Effector memory CD4-positive, alpha-beta T cell (primary cell): ENCODE measurements at places on chromosomes 11 and 22.

DNA sequence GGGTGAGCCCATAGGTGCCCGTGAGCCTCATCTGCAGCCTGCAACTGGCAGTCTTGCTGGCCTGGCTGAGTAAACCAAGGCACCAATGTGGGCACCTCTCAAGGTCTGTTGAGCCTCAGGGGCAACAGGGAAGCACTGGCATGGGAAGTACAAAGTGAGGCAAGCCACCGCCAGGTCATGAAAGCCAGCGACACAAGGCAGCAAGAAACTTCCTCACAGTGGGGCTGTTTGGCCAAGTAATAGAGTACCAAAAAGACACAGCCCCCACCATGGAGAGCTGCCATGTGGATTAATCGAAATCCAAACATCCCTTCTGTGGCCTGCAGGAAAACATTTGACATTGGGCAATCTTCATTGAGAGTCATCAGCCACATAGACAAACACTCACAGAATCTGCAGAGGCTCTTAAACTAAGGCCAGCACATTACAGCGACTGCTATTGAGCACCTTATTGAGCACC is 43.6 kb upstream of the FIBIN start:
- no peak for DNase-seq

- DNase-seq: no peak
These were observed 15.5 kb downstream of the RBX1 start for GRCh38 chr22:40966726-40967085.

GRCh38 chr11:86955111-86955360 is 159 bp downstream of the FZD4 start:
- DNase-seq: no peak

DNA sequence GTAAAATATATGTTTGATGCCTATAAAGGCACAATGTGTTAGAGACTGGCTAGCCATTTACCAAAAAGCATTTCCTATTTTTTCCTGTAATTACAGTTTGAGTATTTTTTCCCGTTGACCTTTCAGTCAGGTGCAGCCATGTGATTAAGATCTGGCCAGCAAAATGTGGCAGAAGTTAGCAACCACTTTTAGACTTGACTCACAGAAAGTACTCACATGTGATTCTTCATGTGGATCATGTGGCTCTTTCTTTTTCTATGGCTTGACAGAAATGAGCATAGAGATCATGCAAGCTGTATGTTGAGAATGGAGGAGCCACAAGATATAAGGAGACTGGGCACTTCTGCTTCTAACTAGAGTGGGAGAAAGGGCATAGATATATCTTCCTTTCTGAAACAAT is 27.3 kb upstream of the RAB38 start:
- DNase-seq: no peak

GRCh38 chr11:70270104-70270876 is at the start of gene PPFIA1:
TSS of gene PPFIA1 (plus strand) at chr11:70270690. CDS start at chr11:70272173, 1,483 bp downstream.
- DNase-seq: peak; percentile 93

- DNase-seq: no peak
These were observed 157.9 kb upstream of the C11orf87 start for GRCh38 chr11:109264128-109264527.

DNA sequence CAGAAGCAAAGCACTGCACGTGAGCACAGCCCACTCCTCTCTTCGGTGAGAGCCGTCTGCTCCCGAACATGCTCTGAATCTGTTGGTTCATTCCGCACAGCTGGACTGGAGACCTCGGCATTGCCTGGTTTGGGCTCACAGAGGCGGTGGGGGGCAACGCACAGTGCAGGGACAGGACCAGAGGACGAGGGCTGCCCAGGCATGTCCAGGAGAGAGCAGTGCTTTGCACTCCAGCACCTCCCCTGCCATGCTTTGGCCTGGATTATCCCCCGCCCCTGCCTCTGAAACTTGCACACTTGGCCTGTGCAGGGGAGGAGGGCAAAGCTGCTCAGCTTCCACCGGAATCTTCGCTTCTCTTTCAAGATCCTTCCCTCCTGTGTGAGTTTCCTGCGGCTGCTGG is 536.5 kb downstream of the BRD1 start:
- no peak for DNase-seq

DNA sequence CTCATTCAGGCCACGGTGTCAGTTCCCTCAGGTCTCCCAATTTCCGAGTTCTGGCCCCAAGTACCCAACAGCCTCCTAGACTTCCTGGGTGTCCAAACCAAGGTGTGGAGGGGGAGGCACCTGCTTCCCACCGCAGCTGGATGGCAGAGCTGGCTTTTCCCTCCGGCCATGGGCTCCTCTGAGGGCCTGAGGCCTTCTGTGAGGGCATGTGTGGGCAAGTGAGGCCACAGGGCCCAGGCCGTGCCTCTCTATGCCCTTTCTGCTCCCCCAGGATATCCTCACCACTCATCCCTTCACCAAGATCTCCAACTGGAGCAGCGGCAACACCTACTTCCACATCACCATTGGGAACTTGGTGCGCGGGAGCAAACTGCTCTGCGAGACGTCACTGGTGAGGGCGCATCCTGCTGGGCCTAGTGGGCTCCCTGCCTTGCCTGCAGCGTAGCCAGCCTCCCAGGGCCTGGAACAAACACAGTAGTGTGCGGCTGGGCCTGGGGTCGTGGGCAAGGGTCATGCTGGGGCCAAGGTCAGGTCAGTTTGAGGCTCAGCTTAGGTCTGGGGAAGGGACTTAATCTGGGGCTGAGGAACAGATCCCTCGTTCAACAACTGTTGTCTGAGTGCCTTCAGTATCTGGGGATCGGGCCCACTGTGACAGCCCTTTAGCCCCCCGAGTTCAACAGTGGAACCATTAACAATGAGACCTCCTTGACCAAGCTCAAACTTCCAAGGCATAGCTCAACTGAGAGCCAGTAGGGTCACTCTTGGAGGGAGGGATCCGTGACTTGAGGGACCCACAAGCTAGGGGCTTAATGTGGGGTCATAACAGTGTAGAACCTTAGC is 85.8 kb downstream of the MYO7A start:
- DNase-seq: no peak

- DNase-seq: no peak
These were observed 24.0 kb downstream of the MIAT start for GRCh38 chr22:26681395-26681821.

- DNase-seq: peak; percentile 4
These were observed 119.9 kb upstream of the TMEM45B start for GRCh38 chr11:129695571-129696308.

DNA sequence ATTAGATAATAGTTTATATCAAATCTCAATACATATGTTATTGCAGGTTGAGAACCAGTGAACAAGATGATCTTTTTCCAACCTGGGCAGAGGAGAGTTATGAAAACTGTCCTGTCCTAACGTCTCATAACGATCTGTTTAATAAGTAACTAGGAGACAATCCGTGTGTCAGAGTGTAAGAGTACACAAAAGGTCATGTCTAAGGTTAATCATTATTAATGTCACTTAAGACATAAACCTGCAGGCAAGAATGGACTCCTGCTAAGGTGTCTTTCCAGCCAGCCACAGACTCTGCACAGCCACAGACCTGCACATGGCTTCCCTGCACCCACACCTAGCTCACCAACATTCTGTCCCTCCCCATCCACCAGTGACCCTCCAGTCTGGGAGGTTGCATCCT is 10.1 kb downstream of the SLC5A4 start:
- no peak for DNase-seq

DNA sequence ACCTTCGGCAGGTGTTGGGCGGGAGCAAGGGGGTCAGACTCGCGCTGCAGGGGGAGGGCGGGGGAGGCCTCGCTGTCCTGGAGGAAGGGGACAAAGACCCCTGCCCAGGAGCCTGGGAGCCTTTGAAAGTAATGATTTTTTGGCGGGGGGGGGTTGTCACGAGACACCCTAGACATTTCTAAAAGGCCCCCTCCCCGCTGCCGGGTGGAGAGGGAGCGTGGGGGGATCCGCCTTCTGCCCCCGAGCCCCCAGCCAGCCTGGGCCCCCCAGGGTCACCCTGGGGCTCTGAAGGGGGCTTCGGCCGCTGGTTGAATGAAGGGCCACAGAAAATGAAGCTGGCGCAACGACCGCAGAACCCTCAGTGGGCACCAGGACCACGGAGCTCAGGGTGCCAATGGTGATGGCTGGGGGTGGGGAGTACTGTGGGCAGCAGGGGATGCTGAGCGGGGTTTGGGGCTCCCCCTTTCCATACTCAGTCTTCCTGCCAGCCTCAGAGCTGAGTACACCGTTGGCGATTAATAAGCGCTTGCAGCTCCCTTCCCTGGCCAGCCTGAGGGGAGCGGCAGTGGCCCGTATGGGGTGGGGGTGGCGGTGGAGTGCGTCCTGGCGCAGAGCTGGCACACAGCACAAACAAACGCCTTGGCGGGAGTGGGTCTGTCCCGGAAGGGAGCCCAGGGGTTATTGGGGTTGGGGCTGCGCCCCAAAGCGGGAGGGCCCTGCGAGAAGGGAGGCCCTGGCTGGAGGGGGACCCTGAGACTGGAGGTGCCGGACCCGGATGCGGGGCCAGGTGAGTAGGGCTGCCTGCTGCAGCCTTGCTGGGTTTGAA is 1.2 kb upstream of the DUSP8 start:
- peak; percentile 32 for DNase-seq

- DNase-seq: no peak
These were observed 258.9 kb downstream of the SWAP70 start for GRCh38 chr11:9922806-9923205.

- DNase-seq: no peak
These were observed 686.6 kb upstream of the FAT3 start for GRCh38 chr11:91538065-91538464.

GRCh38 chr22:38572065-38572464 is 2.1 kb upstream of the DMC1 start:
- peak; percentile 6 for DNase-seq

GRCh38 chr11:4090258-4090657 is 4.3 kb upstream of the RRM1 start:
- no peak for DNase-seq

- DNase-seq: no peak
These were observed 49.1 kb downstream of the JAM3 start for GRCh38 chr11:134118006-134118405.

- DNase-seq: peak; percentile 62
These were observed 34.8 kb upstream of the CARS1 start for GRCh38 chr11:3091846-3092602.

- no peak for DNase-seq
These were observed 51.4 kb downstream of the NF2 start for GRCh38 chr22:29654882-29655281.

- DNase-seq: no peak
These were observed 1.0 kb downstream of the ARHGAP8 start for GRCh38 chr22:44753189-44754042.

- no peak for DNase-seq
These were observed 4.9 kb upstream of the TTLL1 start for GRCh38 chr22:43094085-43094484.

- no peak for DNase-seq
These were observed 15.6 kb downstream of the CEP57 start for GRCh38 chr11:95805869-95806268.

DNA sequence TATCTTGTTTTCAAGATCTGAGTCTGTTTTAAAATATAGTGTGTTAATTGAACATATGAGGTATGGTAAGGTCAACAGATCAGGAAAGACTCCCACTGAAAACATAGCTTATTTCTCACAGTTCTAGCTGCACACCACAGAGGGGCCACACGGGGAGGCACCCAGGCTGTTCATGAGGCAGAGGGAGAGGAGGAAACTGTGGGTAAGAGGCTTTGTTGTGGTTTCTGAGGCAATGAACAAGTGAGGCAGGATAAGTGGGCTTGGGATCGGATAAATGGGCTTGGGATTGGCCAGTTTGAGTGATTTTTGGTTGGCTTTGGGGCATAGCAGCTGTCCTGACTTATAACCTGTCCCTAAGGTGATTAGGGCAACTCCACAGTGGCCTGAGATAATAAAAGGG is 242.1 kb downstream of the LUZP2 start:
- no peak for DNase-seq

DNA sequence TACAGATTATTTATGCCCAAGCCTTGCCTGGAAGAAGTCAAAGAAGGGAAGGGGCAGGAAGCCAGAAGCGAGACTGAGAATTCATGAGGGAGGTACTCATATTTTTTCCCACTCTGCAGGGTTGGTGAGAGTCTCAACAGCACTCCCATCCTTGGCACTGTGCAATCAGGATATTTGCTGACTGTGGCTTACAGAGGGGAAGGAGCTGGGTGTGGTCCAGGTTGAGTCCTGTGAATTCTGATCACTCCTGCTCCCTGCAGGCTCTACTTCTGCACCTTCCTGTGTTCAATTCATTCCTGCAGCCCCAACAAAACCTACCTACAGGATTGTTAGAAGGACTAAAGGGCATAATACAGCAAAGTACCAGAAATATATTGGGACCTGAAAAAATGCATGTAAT is 530.5 kb downstream of the INSC start:
- no peak for DNase-seq

- peak; percentile 23 for DNase-seq
These were observed 787 bp downstream of the LRRC10B start for GRCh38 chr11:61509043-61510029.

DNA sequence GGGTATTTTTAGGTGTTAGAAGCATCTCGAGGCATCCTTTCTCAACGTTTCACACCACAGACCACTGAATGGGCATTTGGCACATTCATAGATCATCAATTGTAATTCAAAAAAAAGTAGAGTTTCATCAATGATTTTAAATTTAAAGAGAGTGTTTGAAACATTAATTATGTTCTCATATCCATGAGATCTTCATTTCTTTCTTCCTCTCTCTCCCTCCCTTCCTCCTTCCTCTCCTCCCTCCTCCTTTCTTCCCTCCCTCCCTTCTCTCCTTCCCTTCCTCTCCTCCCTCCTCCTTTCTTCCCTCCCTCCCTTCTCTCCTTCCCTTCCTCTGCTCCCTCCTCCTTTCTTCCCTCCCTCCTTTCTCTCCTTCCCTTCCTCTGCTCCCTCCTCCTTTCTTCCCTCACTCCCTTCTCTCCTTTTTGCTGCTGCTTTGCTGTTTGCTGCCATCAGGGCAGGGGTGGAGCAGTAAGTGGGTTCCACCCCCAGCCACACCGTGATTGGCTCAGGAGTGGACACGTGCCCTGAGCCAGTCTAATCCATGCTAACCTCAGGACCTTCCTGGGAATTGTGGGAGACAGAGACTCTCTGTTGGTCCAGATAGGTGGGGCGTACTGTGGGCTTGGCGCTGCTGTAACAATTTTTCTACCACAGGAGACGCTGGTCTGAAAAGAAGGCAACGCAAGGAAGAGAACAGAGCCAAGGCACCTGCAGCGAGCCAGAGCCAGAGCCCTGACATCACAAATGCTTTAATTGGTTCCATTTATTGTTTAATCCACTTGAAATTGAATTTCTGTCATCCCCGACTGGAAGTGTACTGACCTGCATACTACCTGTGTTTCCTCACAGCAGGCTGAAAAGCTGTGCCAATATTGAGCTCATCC is 33.7 kb upstream of the APOBEC3A start:
- DNase-seq: no peak

DNA sequence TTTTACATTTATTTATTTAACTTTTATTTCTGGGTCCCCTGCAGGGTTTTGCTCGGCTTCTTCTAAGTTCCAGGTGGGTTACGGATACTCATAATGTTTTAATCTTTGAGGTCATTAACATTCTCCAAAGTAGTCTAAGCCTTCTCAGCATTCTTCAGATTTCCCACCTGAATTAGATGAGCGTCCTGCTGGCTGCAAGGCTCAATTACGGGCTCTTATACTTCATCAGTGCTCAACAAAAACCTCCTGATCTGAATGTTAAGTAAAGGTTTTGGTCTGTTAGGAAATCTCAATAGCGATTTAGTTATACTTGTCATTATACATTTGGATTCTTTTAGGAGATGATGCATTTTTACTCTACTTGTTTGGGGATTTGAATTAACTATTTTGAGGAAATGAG is 27.3 kb upstream of the NFRKB start:
- DNase-seq: no peak
